ENCODE measurements at places on chromosomes 12 and 14. TPM values are rescaled to one million over a fixed set of nuclear protein-coding genes. Genes with fewer than 3 reads are reported as not detected.

DACT1 gene
- 4.5 TPM for total RNA-seq

MYRFL gene
- total RNA-seq = not detected

ADAMTS20 gene
- not detected for total RNA-seq

GPX2 gene
- total RNA-seq = not detected

KRT75 gene
- not detected for total RNA-seq
